Mucosa of gallbladder (tissue), 1 donor: ENCODE measurements at places on chromosomes 16 and 17. TPM values are rescaled to one million over a fixed set of nuclear protein-coding genes. Genes with fewer than 3 reads are reported as not detected.
A peak's percentile ranks its signal among the peaks of the same experiment; 100 is the strongest.

- no peak for DNase-seq
Observed at GRCh38 chr17:20157001-20157310, 147.8 kb downstream of the SPECC1 start.

GRCh38 chr17:6145946-6146345, 75.8 kb downstream of the WSCD1 start:
- DNase-seq: no peak

GRCh38 chr17:70290770-70291169, 121.4 kb downstream of the KCNJ2 start:
- no peak for DNase-seq

- DNase-seq: no peak
Observed at GRCh38 chr17:71522383-71522782, 598.4 kb upstream of the SOX9 start.

DNA sequence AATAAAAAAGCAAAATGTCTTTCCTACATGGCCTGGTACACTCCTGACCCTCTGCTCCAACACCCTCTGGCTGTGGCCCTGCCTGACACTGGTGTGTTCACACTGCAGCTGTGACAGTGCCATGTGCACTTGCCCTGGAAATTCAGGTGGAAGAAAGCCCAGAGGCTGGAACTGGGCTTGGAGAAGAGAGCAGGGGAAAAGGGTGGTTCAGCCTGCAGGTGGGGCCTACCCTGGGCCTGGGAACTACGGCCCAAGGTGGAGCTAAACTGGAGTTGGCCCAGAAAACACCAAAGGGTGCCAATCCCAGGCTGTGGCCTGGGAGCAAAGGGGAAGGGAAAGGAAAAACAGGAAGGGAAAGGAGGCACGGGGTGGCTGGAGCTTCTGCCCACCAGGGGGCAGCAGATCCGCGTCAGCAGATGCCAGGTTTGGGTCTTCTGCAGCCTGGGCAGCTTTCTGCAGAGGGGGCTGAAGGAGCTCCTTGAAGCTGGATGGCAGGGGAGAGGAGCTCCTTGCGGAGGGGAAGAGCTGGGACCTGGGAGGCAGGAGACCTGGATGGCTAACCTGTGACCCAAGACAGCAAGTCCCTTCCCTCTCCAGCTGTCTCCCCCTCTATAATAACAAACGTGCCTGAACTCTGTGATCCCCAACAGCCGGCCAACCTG, 15.4 kb upstream of the CTCF start:
- DNase-seq: peak; percentile 74

DNA sequence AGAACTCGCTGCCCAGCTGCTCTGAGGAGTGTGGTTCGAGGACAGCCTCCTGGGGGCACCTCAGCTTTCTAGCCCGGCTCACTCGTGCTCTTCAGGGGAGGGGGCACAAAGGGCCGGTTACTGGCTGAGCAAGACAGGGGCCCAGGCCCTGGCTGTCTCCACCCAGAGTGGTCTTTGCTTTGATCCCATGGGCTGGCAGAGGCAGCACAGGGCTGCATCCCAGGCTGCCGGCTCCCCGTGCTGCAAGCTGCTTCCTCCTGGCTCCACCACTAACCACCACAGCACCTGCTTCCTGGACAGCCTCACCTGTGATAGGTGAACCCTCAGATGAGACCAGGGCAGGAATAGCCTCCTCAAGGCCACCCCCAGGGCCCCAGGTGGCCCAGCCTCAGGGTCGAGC, 6.8 kb downstream of the SPPL2C start:
- DNase-seq: no peak

DNA sequence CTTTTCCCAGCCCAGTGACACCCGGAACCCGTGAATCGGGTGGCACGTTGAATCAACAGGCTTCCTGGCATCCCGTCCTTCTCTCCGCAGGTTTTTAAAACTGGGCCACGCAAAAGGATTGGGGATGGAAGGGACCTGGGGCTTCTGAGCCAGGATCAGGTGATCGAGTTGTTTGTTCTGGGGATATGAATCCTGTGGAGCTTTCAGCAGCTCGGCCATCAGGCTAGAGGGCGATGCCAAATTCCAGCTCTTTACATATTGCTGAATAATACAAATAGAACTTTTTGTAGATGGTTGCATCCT, 473 bp downstream of the SUPT6H start:
- no peak for DNase-seq

DNA sequence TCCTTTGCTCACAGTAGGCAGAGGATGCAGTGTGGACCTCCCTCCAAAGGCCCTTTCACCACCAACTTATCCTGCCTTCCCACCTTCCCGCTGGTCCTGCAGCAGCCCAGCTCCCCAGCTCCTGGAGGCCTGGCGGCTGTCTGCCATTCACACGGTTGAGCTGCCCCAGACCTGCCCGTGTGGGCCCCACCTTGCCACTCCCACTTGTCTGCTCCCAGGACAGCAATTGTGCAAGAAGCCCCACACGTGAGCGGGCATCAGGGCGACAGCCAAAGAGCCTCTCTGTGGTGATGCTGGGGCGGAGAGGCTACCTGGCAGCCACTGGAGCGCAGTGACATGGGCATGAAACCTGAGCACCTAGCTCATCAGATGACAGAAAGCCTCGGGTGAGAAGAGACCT, 248.6 kb upstream of the MAF start:
- no peak for DNase-seq

ZPBP2 gene
- total RNA-seq: not detected

ZMYND15 gene
- 5.3 TPM for total RNA-seq

FOXO3B gene
- 7.9 TPM for total RNA-seq

PPL gene
- total RNA-seq: 62.2 TPM
